Stimulated activated naive B cell treated with anti-CD40 and anti-IgM and Interleukin-4, amounts not matched to agents 10 μg/mL and 1 μg/mL and 100 μg/mL, for 72 hours (primary cell): ENCODE measurements at places on chromosomes 3 and 15.

GRCh38 chr3:114318295-114318694, 24.5 kb downstream of the TIGIT start:
- H3K4me1 ChIP-seq: peaks cover 14% of the 10 kb centered on the region
- H3K36me3 ChIP-seq: peaks cover 12% of the 10 kb centered on the region
- H3K4me3 ChIP-seq: no peak overlapping the region
- no peaks in the 10 kb centered on the region for H3K27me3 ChIP-seq
- no peak overlapping the region for H3K27ac ChIP-seq

GRCh38 chr3:55782351-55782750, 295.2 kb upstream of the WNT5A start:
- no peaks in the 10 kb centered on the region for H3K36me3 ChIP-seq
- no peaks in the 10 kb centered on the region for H3K27me3 ChIP-seq
- no peak for DNase-seq
- H3K4me3 ChIP-seq: no peak overlapping the region

DNA sequence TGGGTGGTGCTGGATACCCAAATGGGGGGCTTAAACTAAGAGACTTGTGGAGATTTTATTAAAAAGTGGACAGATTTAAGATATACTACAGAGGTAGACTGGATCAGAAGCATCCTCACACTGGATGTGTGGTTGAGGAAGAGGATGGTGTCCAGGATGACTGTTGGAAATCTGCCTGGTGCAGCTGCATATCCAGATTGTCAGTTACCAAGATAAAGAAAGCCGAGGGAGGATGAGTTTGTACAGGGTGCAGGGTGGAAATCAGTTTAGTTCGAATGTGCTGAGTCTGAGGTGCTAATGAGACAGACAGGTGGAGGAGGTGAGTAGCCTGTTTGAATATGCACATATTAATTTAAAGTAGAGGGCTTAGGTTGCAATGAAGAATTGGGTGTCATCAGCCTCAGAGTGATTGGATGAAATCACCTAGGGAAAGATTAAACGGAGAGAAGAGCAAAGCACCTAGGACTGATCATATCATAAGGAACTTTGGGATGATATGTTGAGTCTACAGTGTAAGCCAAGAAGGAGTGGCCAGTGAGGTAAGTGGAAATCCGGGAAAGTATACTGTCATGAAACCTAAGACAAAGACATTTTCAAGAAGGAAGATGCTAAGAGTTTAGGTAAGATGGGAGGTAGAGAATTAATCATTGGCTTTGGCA, 74.1 kb upstream of the GOLGA8B start:
- no peak overlapping the region for H3K4me3 ChIP-seq
- H3K36me3 ChIP-seq: no peaks in the 10 kb centered on the region
- no peak for DNase-seq
- peaks cover 4% of the 10 kb centered on the region for H3K27me3 ChIP-seq
- no peaks in the 10 kb centered on the region for H3K4me1 ChIP-seq
- no peak overlapping the region for H3K27ac ChIP-seq

- H3K36me3 ChIP-seq: no peaks in the 10 kb centered on the region
- no peak overlapping the region for H3K27ac ChIP-seq
- DNase-seq: no peak
- H3K4me1 ChIP-seq: no peaks in the 10 kb centered on the region
- H3K4me3 ChIP-seq: no peak overlapping the region
- no peaks in the 10 kb centered on the region for H3K27me3 ChIP-seq
Observed at GRCh38 chr3:55537129-55537528, 50.0 kb upstream of the WNT5A start.

GRCh38 chr3:95228416-95228815, 1165.6 kb downstream of the NSUN3 start:
- H3K4me3 ChIP-seq: no peak overlapping the region
- H3K4me1 ChIP-seq: no peaks in the 10 kb centered on the region
- no peak for DNase-seq
- H3K27me3 ChIP-seq: no peaks in the 10 kb centered on the region
- H3K36me3 ChIP-seq: no peaks in the 10 kb centered on the region

GRCh38 chr15:31504462-31504839, 177.8 kb downstream of the KLF13 start:
- no peaks in the 10 kb centered on the region for H3K36me3 ChIP-seq
- H3K27ac ChIP-seq: no peak overlapping the region

DNA sequence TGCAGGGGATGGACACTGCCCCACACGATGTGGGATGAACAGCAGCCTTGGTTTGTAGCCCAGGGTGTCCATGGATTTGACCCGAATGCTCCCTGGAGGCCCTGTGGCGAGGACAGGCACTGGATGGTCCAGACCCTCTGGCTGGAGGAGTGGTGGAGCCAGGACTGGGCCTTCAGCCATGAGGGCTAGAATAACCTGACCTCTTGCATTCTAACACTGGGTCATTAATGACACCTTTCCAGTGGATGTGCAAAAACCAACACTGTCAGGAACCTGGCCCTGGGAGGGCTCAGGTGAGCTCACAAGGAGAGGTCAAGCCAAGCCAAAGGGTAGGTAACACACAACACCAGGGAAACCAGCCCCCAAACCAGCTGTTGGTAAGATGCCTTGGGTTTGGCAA, 51.4 kb downstream of the OXNAD1 start:
- peak overlapping the region; percentile 90 for H3K27ac ChIP-seq
- no peaks in the 10 kb centered on the region for H3K27me3 ChIP-seq
- H3K4me1 ChIP-seq: peaks cover 57% of the 10 kb centered on the region
- DNase-seq: no peak
- peaks cover 64% of the 10 kb centered on the region for H3K36me3 ChIP-seq

DNA sequence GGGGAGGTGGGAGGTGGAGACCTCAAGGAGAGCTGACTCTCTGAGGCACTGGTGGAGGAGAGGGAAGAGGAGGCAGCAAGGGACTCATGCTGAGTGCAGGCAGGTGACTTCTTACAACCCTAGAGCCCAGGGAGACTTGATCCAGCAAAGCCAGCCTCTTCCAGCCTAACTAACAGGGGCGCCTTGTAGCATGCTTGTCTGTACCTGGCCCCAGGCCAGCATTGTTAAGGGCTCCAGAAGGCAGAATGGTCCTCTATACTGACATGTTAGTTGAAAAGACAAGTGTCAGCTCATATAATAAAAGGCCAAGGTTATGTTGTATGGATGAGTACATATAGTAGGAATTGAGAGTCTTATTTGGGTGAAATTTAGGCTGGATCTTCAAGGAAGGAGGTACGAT, 65.4 kb downstream of the CHDH start:
- peaks cover 9% of the 10 kb centered on the region for H3K4me1 ChIP-seq
- no peak for DNase-seq
- peak overlapping the region; percentile 15 for H3K27ac ChIP-seq
- H3K36me3 ChIP-seq: peaks cover 14% of the 10 kb centered on the region
- peaks cover 7% of the 10 kb centered on the region for H3K27me3 ChIP-seq

DNA sequence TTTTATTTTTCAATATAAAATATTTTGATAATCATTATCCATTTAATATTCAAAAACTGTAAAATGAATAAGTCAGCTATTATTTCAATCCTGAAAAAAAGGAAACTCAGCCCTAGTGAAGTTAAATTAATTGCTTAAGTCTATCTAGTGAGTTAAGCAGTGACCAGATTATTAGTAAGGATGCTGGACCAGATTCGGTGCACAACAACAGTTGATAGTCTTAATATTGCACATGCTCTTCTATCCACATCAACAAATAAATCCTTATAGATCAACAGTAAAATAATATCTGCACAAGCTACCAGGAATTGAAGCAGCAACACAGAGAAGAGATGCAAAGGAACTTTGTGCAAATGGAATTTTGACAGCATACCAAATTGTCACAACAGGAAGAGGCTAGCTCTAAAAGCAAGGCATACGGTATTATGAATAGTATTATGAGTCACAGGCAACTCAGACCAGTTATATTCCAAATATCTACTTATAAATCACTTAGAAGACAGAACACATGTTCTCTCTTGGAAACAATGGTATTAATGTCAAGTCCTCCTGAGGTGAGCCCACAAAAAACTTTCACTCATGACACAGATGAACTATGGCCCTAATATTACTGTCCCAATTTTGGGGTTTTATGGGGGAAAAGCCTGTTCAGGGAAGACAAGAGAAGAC, 24.9 kb downstream of the VPS13C start:
- H3K27ac ChIP-seq: no peak overlapping the region
- no peak overlapping the region for H3K4me3 ChIP-seq
- DNase-seq: no peak
- H3K27me3 ChIP-seq: no peaks in the 10 kb centered on the region
- H3K4me1 ChIP-seq: peaks cover 3% of the 10 kb centered on the region
- peaks cover 22% of the 10 kb centered on the region for H3K36me3 ChIP-seq

GRCh38 chr15:75033809-75034208, 10.4 kb downstream of the PPCDC start:
- no peaks in the 10 kb centered on the region for H3K27me3 ChIP-seq
- H3K27ac ChIP-seq: peak overlapping the region; percentile 39
- no peak for DNase-seq
- H3K4me1 ChIP-seq: peaks cover 67% of the 10 kb centered on the region

GRCh38 chr15:33941279-33942063, 26.8 kb upstream of the CHRM5 start:
- no peak for DNase-seq
- no peak overlapping the region for H3K4me3 ChIP-seq
- no peak overlapping the region for H3K27ac ChIP-seq
- H3K4me1 ChIP-seq: peaks cover 2% of the 10 kb centered on the region

DNA sequence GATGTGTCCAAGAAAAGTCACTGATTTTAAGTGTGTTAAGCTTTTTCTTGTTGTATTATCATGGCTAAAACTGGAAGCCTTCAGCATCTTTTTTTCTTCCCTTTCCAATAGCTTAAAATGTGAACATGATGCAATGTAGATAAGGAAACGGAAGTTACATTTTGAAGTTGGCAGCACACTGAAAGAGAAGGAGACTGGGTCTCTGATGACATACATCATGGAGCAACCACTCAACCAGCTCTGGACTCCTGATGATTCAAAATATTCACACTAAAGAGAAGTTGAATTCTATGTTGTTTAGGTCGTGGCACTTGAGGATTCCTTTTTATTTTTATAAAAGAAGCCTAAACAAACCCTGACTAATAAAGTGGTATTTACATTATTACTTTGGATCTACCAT, 488.3 kb upstream of the ALCAM start:
- no peak overlapping the region for H3K4me3 ChIP-seq
- no peaks in the 10 kb centered on the region for H3K4me1 ChIP-seq
- no peaks in the 10 kb centered on the region for H3K27me3 ChIP-seq
- DNase-seq: no peak
- H3K27ac ChIP-seq: no peak overlapping the region

- peaks cover 2% of the 10 kb centered on the region for H3K4me1 ChIP-seq
- peaks cover 67% of the 10 kb centered on the region for H3K27me3 ChIP-seq
- DNase-seq: no peak
- H3K27ac ChIP-seq: no peak overlapping the region
- no peaks in the 10 kb centered on the region for H3K36me3 ChIP-seq
- no peak overlapping the region for H3K4me3 ChIP-seq
Observed at GRCh38 chr15:74222240-74223119, 13.6 kb upstream of the CCDC33 start.

- peaks cover 4% of the 10 kb centered on the region for H3K4me1 ChIP-seq
- no peaks in the 10 kb centered on the region for H3K36me3 ChIP-seq
- no peak overlapping the region for H3K27ac ChIP-seq
Observed at GRCh38 chr3:181906338-181906737, 194.6 kb downstream of the SOX2 start.

DNA sequence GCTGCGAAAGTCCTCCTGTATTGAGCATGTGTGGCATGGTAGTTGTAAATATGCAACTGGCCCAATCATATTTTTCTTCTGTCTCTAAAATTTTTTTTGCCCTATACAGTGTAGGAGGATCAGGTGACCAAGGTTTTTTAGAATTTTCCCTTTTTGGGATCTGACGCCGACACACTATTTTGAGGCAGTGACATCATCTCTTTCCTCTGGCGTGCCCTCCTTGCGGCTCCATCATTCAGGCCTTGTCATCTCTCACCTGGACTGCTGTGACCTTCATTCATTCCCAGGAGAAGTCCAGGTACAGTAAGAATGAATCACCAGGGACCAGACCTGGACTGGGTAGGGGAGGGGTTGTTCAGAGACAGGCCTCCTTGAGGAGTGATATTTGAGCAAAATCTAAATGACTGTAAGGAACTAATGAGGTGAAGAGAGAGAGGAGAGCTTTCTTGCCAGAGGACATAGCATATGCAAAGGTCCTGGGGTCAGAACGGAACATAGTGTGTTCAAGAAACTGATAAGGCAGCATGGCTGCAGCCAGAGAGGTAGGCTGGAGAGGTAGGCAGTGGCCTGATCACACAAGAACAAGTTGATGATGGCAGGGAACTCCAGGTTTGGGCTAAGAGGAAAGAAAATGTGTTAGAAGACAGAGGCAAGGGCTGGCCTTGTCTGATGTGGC, 38.7 kb downstream of the ARNT2 start:
- H3K4me3 ChIP-seq: no peak overlapping the region
- no peak overlapping the region for H3K27ac ChIP-seq
- no peak for DNase-seq
- peaks cover 12% of the 10 kb centered on the region for H3K27me3 ChIP-seq
- no peaks in the 10 kb centered on the region for H3K4me1 ChIP-seq

DNA sequence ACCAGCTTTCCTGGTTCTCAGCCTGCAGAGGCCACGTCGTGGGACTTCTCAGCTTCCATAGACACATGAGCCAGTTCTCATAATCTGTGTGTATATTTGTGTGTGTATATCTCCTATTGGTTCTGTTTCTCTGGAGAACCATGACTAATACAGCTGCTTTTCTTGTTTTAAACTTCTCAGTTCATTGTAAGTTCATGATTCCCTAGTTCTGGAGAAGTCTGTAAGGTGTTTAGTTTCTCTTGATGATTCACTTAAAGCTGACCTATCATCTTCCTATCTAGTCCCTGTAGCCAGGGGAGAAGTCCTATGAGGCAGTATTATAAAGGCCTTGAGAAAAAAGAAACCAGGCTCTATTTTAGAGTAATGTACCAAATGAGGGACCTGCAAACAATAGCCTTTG, 147.7 kb downstream of the RYR3 start:
- no peak overlapping the region for H3K4me3 ChIP-seq
- DNase-seq: no peak
- no peaks in the 10 kb centered on the region for H3K4me1 ChIP-seq
- no peaks in the 10 kb centered on the region for H3K27me3 ChIP-seq

- H3K27me3 ChIP-seq: no peaks in the 10 kb centered on the region
- H3K4me3 ChIP-seq: peak overlapping the region; percentile 97
- DNase-seq: peak; percentile 83
Observed at GRCh38 chr15:90934256-90934948, 683 bp upstream of the UNC45A start.

- no peak overlapping the region for H3K4me3 ChIP-seq
- H3K27me3 ChIP-seq: peaks cover 4% of the 10 kb centered on the region
- H3K36me3 ChIP-seq: no peaks in the 10 kb centered on the region
- no peaks in the 10 kb centered on the region for H3K4me1 ChIP-seq
- no peak overlapping the region for H3K27ac ChIP-seq
Observed at GRCh38 chr15:71015342-71015741, 99.9 kb upstream of the THSD4 start.

GRCh38 chr3:38101811-38102443, 35.0 kb downstream of the ACAA1 start:
- DNase-seq: no peak
- peaks cover 10% of the 10 kb centered on the region for H3K4me1 ChIP-seq
- no peaks in the 10 kb centered on the region for H3K36me3 ChIP-seq
- H3K4me3 ChIP-seq: no peak overlapping the region
- no peak overlapping the region for H3K27ac ChIP-seq
- H3K27me3 ChIP-seq: peaks cover 22% of the 10 kb centered on the region

- no peak for DNase-seq
- H3K27me3 ChIP-seq: no peaks in the 10 kb centered on the region
- no peaks in the 10 kb centered on the region for H3K36me3 ChIP-seq
- no peak overlapping the region for H3K27ac ChIP-seq
- no peak overlapping the region for H3K4me3 ChIP-seq
Observed at GRCh38 chr15:58403581-58403980, 28.2 kb upstream of the LIPC start.

GRCh38 chr3:56802378-56802745, 613 bp upstream of the ARHGEF3 start:
- H3K4me1 ChIP-seq: peaks cover 25% of the 10 kb centered on the region
- DNase-seq: no peak
- H3K4me3 ChIP-seq: peak overlapping the region; percentile 85
- no peak overlapping the region for H3K27ac ChIP-seq
- no peaks in the 10 kb centered on the region for H3K36me3 ChIP-seq
- no peaks in the 10 kb centered on the region for H3K27me3 ChIP-seq
